ENCODE measurements at places on chromosomes 4 and X.
A peak's percentile ranks its signal among the peaks of the same experiment; 100 is the strongest.

DNA sequence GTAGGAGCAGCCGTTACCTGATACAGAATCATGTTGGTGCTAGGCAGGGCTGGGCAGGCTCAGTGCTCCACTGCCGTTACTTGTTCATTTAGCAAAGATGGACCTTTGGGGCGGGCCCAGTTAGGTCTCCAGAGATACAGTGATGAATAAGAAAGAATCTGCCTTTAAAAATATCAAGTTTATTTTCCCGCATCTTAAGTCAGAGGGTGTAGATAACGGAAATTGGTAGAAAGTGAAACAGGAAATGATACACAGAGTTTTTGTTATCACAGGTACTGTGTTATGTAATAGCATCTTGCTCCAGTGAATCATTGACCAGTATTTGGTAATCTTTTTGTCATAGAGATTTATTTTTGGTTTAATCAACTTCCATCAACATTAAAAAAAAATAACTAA lies 5.5 kb downstream of the TMEM131L start:
- DNase-seq, result no peak

DNA sequence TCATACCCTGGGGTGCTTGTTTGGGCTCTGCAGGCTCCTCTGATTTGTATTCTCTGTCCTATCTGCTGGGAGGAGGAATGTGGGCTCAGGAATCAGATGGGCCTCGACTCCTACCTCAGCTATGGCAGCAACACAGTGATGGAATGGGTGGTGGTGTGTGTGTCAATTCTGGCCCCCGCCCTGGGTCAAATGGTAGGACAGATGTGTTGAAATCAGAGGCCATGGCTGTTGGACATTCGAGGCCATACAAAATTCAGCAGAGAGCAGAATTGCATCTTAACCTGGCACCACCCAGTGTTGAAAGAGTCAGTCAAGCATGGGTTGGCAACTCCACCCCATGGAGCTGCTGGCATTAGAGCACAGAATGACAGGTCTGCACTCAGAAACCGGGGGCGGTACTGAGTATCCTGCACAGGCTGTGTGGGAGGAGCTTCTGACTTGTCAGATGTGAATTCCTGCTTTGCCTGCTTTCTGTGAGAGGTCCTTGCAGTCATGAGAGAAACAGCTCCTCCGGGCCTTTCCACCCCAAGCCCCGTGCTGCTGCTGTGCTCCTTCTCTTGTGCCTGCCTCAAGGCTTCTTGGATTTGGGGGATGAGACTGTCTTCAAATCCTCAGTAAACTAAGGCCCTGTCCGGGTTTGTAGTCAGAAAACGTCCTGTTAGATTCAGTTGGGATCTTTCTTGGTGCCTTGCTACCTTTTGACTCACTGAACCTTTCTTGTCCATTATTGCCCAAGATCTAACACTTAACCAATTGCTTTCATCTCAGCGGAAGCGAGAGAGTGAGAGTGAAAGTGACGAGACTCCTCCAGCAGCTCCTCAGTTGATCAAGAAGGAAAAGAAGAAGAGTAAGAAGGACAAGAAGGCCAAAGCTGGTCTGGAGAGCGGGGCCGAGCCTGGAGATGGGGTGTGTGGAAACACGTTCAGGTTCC lies 13.0 kb downstream of the DKC1 start:
- no peak for DNase-seq

- no peak for DNase-seq
Observed at GRCh38 chr4:176302283-176303275, 17.2 kb upstream of the SPCS3 start.

DNA sequence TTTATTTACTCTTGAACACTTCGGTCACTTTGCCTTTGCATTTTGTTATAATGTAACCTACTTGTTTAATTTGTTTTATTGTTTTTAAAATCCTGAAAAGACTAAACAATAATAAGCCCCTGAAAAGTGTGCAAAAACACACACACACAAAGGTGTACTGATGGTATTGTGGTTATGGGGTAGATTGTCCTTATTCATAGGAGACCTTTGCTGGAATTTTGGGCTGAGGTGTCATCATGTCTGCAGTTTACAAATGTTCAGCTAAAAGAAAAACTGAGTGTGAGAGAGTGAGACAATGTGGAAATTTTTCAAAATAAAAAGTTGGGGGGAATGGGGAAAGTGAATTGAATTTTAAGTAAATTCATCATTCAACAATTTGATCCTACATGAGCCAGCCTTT lies 174.9 kb downstream of the QDPR start:
- no peak for DNase-seq

DNA sequence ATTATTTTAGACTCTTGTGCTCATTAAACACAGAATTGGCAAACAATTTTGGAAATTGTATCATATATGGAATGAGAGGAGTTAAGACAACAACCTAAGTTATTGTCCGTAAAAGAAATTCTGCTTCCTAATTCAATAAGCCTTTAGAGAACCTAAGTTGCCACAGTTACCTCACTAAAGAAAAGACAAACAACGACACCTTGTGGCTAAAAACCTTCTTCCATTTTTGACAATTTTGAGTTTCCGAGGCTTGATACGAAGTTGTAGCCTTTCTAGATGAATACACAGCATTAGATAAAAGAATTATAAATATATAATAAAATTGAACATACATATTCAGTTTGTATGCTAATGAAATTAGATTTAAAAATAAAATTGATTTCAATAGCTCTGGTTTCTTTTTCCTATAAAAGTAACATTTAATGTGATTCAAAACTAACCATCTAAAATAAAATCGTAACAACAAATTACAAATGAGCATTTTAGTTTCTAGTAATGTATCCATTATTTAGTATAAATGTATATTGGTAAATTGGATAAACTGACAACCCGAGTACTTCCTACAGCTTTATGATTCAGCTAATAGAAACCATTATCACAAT lies 275.1 kb downstream of the GPM6A start:
- DNase-seq, result peak; percentile 22

DNA sequence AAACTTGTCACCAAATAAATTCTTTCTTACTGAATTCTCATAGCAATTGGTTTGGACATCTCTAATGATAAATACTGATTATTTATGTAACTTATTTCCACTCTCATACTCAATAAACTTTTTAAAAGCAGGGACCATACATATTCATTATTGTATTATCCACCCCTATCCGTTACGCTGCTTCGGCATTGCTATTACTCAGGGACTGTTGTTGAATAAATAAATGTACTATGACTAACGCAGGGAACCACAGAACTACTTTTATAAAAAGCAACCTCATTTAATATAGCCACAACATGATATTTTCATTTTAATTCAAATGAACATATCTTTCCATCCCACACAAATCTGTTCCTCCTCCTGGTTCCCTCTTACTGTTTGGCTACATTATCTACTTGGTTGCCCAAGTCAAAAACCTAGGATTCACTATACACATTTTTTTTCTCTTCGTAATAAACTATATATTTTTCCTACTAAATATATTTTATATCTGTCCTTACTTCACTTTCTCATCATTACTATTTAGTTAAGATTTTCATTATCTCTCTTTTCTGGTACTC lies 14.9 kb upstream of the ANKRD50 start:
- DNase-seq, result no peak

DNA sequence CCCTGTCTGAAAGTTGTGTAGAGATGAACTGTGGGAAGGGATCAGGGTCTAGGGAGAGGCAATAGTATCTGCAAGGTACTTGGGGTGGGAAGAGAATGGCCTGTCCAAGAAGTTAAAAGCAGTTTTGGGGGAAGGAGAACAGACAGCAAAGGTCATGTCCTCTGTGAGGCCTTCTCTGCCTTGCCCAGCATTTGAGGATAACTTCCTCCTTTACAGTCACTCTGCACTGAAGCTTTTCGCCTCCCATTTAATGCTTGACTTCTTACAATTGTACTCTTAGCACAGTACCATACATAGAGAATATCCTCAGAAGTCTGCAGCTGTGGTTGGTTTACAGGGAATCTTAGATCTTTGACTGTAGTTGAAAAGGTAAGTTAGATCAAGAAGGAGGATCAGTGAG lies 121.8 kb upstream of the AP1S2 start:
- no peak for DNase-seq

- DNase-seq, result no peak
Observed at GRCh38 chr4:81905971-81906370, 434.3 kb upstream of the RASGEF1B start.

DNA sequence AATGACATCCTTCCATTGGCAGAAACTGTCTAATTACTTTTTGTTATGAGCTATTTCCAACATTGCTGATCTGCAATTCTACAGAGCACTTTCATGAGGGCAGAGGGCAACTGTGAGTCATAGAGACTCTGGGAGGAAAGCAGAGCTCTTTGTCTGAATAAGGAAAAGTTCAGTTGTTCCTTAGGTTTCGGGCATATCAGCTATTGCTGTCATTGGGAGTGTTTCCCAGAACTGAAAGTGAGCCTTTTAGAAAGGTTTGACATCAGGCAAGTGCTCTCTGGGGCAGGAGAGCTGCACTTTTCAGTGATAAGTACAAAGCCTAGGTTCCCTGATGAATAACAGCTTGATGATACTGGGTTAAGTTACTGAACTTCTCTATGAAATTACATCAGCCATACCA lies 119.2 kb upstream of the EDNRA start:
- no peak for DNase-seq

GRCh38 chr4:87529187-87529586 lies at the start of gene SPARCL1:
SPARCL1 (minus strand) TSS chr4:87529376; CDS start chr4:87499574, 29,802 bp downstream.
- DNase-seq, result no peak

- no peak for DNase-seq
Observed at GRCh38 chr4:172995161-172995560, 173.4 kb upstream of the GALNT7 start.

DNA sequence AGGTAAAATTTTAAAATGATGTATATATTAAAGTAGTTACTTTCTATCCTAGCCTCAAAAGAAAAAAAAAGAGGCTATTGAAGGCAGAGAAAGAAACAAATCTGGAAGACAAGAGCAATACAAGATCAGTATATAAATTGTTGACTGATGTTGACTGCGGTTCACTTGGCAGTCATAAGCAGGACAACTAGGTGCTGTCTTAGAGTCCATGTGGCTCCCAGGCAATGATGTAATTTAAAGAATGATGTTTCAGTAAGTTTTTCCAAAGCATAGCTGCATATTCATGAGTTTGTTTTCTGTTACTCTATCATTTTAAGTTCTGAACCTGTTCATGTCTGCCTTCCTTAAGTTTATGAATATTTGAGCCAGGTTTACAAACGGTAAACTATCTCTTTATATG lies 630.2 kb downstream of the FAT4 start:
- DNase-seq, result no peak

DNA sequence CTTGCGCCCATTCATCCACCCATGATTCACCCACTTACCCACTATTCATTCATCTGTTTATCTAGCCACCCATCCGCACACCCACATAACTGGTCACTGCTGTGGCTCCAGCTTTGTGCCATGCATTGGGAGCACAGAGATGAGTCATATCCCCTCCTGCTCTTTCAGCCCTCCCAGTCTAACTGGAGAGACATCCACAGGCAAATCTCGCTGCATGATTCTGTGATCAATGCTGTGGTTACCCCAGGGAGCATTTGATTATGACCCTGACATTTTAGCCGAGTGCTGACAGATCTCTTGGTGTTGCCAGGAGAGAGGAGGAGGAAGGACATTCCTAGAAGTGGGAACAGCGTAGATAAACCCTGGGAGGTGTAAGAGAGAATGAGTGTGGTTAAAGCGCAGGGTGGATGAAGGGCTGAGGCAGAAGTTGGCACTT lies 10.4 kb upstream of the PORCN start:
- no peak for DNase-seq

GRCh38 chrX:14015294-14015693 lies 14.4 kb downstream of the GEMIN8 start:
- DNase-seq, result no peak

- no peak for DNase-seq
Observed at GRCh38 chrX:39304746-39305145, 503.5 kb downstream of the MID1IP1 start.

GRCh38 chr4:94577136-94577535 lies 125.4 kb downstream of the PDLIM5 start:
- DNase-seq, result no peak

DNA sequence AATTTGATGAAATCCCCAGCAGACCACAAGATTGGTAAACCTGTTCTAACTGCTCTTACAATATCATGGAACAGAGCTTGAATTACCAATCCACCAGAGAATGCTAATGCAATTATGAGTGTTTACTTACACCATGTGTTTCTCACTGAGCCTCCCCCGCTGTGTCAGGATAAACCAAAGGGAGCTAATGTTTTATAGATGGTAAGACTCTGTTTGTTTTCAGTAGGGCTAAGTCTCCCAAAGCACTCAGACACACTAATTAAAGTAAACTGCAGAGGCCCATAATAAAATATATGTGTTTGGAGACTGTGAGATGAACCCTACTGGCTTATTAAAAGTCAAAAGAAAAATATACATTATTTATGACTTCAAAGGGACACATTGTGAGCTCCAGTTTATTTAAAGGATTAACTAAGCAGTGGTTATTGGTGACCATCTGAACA lies 261.7 kb upstream of the FAM241A start:
- peak; percentile 91 for DNase-seq

- DNase-seq, result no peak
Observed at GRCh38 chr4:172813359-172813923, 355.2 kb upstream of the GALNT7 start.

GRCh38 chrX:905848-906566 lies 275.4 kb downstream of the SHOX start:
- no peak for DNase-seq

- DNase-seq, result no peak
Observed at GRCh38 chr4:40204507-40205258, 7.9 kb downstream of the RHOH start.

DNA sequence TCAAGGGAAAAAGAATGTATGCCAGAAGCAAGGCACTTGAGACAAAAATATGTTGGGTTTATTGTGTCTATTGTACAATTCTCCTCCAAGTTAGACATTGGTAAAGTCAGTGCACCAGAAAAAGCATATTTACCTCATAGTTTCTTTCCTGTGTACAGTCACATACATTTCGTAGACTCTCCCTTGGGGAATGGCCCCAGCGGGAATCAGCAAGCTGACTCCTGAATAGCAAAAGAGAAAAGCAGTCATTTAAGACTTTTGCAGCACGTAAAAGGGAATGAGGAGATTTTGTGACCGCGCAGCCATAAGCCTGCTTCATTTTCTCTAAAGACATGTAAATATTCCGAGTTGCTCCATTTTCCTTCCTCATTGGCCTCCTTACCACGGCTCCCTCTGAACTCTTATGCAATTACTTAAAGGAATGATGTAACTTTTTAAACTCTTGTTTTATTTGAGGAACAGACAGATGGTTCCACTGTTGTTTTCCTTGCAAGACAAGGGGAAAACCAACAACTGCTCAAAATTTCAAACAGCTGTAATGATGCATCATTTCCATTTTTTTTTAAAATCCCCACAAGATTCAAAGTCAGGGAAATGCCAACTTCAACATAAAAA lies 332.7 kb downstream of the UNC5C start:
- no peak for DNase-seq

DNA sequence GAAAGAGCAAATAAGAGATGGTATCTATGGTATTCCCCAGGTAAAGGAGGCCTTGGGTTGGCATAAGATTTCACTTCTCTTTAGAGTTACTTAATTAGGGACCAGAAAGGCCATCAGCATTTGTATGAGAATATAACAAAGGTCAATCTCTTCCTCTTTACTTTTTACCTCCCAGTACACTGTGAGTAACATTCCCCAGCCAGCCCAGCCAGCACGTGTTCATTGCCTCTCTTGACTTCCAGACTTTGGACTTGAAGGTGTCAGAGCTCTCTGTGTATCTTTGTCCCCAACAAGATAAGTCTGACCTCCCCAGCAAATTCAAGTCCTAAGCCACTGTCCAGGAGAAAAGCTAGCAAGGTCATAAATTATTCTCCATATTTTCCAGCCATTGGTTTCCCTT lies 110.5 kb downstream of the AR start:
- DNase-seq, result no peak

GRCh38 chrX:39310891-39311290 lies 509.6 kb downstream of the MID1IP1 start:
- no peak for DNase-seq
